ACHN (cell line): ENCODE measurements at places on chromosomes 5 and 9.

DNA sequence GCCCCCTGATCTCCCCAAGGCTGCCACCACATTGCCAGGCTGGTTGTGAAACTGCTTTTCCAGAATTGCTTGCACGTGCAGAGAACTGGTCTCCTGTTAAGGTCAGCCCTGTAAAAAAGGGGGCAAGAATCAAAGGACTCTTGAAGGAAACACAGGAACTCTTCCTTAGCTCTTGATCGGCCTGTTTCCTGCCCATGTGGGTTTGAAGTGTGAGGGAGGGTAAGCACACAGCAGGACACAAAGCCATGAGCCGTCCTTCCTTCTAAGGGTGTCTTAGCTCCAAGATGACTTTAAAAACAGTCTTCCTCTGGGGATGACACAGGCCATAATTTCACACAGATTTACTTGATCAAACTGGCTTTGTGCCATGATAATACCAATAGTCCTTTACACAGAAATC is 36.1 kb downstream of the TEK start:
- no peak for DNase-seq

- DNase-seq: no peak
Observed at GRCh38 chr9:114668146-114668545, 10.5 kb upstream of the TEX53 start.

- no peak for DNase-seq
Observed at GRCh38 chr9:73166468-73166867, 14.8 kb downstream of the ANXA1 start.

GRCh38 chr9:104232781-104233341 is 138.8 kb downstream of the SMC2 start:
- no peak for DNase-seq

GRCh38 chr5:59036274-59036961 is 453.5 kb downstream of the RAB3C start:
- DNase-seq: peak; percentile 46

- DNase-seq: no peak
Observed at GRCh38 chr5:52708463-52708862, 79.3 kb upstream of the ITGA1 start.

DNA sequence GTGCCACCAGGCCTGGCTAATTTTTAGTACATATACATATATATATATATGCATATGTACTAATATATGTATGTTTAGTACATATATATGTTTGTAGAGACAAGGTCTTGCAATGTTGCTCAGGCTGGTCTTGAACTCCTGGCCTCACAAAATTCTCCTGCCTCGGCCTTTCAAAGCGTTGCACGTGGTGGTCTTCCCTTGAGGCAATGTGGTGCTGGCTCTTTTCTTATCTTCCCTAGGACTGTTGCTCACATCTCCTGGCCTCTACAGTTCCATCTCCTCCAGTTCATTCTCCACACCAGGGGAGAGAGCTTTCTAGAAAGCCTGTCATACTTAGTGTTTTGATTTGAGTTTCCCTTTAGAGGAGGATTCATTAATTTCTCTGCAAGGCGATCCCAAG is 28.9 kb upstream of the TGFBR1 start:
- DNase-seq: no peak

- no peak for DNase-seq
Observed at GRCh38 chr5:134417707-134418106, 6.0 kb upstream of the CDKN2AIPNL start.
